Memory B cell (primary cell): ENCODE measurements at places on chromosomes 5 and 9.

DNA sequence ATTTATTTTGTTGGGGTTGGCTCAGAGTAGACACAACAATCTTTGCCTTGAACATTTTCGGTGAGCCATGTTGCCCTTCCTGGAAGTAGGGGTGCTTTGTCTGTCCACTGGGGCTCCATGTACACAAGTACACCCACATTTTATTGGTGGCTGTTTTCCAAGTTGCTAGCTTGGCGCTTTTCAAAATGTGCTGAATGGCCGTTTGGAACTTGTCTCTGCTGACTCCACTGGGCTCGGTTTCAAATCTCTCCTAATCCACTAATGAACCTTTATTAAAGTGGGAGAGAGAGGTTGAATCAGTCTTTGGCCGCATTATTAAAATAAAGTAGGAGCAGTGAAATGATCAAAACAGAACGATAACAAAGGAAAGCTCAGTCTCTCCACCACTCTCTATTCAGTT is 64.6 kb upstream of the TAF11L2 start:
- DNase-seq: no peak

DNA sequence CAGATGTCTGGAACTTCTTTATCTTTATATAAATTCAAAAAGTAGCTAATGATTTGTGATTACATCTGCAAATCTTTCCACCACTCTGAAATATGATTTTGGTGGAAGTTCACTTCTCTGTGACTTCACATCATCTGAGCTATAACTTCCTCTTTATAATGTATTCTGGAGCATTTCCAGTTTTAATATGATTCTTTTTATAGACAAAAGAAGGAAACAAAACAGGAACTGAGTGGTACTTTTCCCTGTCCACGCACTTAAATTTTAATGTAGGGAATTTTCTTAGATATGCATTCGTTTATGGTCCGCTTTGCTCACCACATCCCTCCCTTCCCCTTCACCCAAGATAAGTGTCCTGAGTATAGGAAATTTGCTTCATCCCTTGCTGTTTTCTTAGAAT is 333.5 kb downstream of the CHSY3 start:
- DNase-seq: no peak

- no peak for DNase-seq
These were observed at the start of gene STOM for GRCh38 chr9:121369595-121370265. STOM (minus strand) TSS chr9:121370250; CDS start chr9:121370187, 63 bp downstream.

DNA sequence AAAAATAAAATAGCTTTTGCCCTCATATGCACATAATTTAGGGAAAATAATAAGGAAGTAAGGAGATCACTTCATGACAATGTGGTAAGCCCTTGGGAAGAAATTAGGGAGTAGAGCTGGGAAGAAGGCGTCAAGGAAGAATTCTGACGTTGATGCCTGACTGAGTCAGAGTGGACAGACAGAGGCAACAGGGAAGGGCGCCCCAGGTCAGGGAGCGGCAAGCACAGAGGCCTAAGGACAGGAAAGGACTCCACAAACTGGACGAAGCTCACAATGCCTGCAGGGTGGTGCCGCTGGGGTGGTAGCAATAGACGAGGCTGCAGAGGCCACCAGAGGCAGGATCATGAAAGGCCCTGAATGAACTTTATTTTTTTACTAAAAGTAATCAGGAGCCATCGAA is 7.6 kb downstream of the DRD1 start:
- no peak for DNase-seq

GRCh38 chr9:4832786-4833579 is 40.2 kb downstream of the RCL1 start:
- DNase-seq: no peak
